ENCODE measurements at places on chromosomes 7 and 10.

DNA sequence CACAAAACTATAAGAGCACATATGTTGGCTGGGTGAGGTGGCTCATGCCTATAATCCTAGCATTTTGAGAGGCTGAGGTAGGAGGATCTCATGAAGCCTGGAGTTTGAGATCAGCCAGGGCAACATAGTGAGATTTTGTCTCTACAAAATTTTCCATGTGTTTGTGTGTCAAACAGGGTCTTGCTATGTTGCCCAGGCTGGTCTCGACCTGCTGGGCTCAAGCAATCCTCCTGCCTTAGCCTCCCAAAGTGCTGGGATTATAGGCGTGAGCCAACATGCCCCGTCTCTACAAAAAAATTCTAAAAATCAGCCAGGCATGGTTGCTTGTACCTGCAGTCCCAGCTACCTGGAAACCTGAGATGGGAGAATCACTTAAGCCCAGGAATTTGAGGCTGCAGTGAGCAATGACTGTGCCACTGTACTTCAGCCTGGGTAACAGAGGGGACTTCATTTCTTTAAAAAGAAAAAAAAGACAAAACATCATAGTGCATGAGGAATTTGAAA lies 28.3 kb downstream of the FZD9 start:
- no peak for DNase-seq

GRCh38 chr10:13049774-13050420 lies 48.4 kb upstream of the CCDC3 start:
- DNase-seq: no peak

DNA sequence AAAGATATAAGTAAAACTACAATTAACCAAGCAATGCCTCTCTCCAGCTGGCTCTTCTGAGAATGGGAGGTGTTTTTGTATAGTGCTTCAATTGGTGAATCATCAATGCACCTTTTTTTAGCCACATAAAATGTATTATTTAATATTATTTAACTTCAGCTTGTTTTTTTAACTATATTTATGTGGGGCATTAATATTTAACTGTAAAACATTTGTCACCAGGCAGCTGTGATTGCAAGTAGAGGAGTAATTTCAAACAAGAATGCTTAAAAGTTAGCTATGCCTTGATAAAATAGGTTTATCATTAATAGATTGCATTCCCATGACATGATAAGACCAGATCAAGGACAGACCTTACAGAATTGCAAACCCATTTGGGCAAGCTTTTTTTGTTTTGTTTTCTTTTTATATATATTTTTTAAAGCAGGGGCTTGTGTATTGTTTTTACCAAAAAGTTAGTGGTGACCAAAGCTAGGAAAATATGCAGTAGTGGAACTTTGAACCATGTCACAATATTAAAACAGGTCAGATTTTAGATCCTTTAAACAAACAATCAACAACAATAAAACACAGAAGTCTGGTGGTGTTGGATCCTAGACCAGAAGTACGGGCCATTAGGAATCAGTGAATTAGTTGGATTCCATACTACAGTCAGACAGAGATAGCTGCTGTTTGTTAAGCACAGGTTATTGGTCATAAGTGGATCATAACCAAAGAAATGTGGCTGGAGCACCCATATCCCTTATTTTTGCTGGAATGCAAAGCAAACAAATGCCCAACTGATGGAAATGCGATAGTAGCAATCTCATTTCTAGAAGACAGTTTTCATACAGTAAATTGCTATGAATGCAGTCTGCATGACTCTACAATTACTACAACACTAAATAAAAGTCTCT lies 2.9 kb downstream of the CAV2 start:
- DNase-seq: no peak

DNA sequence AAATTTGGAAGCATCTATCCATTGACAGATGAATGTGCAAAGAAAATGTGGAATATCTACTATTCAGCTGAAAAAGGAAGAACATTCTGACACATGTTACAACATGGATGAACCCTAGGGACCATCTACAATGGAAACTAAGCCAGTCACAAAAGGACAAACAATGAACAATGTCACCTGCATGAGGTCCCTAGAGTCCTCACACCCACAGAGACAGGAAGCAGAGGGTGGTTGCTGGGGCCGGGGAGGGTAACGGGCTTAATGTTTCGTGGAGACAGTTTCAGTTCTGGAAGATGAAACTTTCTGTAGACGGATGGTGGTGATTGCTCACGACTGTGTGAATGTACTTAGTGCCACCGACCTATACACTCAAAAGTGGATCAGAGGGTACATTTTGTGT lies 282.9 kb downstream of the ADARB2 start:
- no peak for DNase-seq

GRCh38 chr7:137342265-137342664 lies 1.3 kb downstream of the PTN start:
- DNase-seq: no peak

DNA sequence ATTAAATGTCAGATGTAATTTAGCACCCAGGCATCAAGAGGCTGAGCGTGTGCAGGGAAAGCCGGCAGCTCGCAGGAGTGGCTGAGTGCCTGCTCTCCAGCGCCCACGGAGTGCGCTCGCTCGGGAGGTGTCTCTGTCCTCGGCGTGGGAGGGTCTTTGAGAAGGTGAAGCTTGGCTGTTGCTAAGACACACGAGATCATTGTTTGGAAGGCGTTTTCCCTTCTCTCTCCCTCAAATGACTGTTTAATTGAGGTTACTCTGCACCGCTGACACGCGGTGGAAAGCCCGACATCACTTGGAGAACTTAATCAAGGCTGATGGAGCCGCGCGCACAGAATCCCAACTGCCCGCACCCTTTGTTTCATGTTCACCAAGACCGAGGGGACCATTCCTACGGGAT lies 414.6 kb downstream of the DNAJB6 start:
- no peak for DNase-seq

DNA sequence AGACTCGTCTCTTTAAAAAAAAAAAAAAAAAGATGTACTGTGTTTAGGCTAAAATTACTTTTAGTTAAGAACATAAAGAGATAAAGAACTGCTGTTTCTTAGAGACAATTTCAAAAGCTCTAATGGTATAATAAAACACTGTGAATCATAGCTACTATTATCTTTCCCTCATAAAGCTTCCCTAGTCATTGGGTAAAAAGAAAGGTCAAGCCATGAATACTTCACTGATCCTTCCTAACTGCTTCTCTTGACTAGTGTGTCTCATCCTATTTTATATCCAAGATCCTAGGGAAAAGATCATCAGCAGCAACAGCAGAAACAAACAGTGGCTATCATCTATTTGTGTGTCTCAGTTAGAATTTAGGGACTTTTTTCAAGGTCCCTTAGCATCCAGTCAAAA lies 10.5 kb downstream of the YME1L1 start:
- no peak for DNase-seq

GRCh38 chr10:29392376-29393021 lies 103.6 kb downstream of the LYZL1 start:
- DNase-seq: peak; percentile 80
